ENCODE measurements at places on chromosomes 3 and 15.
A peak's percentile ranks its signal among the peaks of the same experiment; 100 is the strongest.

DNA sequence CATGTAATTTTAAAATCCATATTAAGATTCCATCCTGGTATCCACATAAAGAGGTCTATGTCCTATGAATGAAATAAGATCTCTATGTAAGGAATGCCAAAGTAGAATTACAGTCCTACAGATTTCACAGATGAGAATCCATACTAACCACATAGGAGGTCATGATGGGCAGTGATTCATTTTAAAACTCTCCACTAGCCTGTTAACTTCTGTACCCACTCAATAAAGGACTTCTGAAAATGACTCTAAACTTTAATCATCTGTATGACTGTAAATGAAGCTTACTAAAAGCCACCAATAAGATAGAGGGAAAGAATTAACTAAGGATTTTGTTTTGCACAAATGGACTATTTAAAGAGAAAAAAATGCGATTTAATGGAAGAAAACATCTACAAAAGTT lies 28.7 kb downstream of the MORC1 start:
- no peak for DNase-seq

GRCh38 chr3:132399054-132399929 lies 18.0 kb upstream of the DNAJC13 start:
- peak; percentile 46 for DNase-seq

- DNase-seq: no peak
These were observed 70.2 kb downstream of the NMD3 start for GRCh38 chr3:161291191-161291901.

DNA sequence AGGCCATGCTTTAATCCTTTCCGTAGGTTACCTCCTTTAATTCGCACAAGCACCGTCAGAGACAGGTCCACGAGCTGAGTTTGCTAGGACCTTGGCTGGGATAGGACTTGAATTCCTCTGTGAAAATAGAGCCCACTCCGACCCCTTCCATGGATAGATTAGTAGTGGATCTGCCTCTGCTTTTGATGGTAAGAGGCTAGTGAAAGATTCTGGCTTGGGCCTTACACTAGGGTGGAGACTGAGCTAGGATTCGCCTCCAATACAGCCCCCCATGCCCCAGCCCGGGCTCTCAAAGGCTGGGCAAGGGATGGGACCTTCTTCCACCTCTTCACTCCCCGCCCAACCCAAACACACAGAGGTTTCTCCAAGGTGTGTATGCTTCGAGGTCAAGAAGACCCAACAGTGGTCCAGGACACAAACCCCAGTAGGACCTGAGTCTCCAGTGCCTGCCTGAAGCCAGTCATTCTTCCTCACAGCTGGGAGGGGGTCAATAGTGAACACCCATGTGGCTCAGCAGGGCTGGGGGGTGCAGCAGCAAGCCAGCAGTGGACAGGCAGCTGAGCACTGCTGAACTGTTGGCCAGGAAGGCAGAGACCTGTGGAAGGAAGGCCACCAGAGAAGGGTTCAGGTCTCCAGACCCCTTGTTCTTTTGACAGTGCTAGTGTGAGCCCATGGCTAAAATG lies 75.7 kb downstream of the SPSB4 start:
- DNase-seq: no peak

DNA sequence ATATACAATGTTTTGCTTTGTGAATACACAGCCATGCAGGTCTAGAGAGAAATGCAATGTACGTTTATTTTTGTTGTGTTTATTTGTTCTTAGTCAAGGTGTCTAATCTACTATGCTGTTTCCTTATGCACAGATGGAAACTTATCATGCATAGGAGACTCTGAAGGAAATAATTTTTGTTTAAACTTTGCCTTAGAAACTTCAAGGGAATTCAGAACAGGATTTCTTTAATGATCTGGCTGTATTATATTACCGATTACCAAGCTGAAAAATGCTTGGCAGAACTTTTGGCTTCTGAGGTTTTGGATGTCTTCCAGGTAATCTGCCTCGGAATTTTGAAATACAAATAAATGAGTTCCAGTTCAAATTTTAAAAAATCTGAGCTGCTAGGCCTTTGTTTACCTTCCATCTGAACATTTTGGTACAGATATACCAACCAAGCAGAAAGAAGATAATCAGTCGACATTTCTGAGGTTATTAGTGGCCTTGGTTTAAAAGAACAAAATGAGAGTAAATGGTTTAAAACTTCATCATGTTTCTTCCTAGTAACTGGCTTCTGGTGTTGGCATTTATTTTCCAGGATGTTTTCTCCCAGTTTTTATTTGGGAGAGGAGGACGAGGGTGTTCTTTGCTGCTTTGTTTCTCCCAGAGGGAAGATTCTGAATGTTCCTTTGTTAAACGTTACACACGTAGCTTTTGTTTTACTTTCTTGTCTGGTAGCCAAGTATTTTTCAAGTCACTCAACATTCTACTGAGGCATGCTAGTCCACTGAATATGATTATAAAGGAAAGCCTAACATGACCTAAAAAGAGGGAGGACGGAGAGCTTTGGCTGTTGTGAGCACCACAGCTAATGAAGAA lies 421.8 kb upstream of the TBL1XR1 start:
- no peak for DNase-seq

DNA sequence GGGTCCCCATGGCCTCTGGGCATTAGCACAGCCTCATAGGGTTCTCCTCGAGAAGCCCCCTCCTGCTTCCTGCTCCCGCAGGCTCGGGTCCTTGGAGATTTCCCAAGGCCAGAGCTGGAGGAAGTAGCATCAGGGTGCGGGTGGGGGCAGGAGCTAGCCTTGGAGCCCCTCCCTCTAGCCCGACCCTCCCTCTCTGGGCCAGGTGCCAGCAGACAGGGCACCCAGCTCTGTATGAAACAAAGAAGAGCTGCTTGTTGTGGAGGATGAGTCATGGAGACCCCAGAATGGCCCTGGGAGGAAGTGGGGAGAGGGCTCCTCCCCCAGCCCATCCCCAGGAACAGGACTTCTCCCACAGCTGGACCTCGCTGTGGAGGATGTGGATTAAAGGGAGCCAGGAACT lies 29.2 kb downstream of the EPHB3 start:
- DNase-seq: no peak

- DNase-seq: no peak
These were observed 1.9 kb upstream of the SPPL2A start for GRCh38 chr15:50767332-50767861.

DNA sequence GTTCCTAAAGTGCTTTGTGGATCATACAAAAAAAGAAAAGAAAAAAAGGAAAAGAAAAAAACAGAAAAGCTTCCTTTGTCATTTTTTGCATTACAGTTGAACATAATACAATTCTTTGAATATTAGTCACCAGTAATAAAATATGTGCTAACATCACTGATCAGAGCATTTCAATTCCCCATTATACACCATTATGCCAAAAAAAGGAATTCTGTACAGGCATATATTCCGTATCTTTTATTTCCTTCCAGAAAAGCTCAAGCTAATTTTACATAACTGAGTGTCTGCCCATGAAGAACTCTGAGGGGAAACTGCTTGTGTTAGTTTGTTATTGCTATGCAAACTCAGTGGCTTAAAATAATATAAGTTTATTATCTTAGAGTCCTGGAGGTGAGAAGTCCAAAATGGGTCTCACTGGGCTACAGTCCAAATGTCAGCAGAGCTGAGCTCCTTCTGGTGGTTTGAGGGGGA lies 377.9 kb downstream of the GAP43 start:
- no peak for DNase-seq

DNA sequence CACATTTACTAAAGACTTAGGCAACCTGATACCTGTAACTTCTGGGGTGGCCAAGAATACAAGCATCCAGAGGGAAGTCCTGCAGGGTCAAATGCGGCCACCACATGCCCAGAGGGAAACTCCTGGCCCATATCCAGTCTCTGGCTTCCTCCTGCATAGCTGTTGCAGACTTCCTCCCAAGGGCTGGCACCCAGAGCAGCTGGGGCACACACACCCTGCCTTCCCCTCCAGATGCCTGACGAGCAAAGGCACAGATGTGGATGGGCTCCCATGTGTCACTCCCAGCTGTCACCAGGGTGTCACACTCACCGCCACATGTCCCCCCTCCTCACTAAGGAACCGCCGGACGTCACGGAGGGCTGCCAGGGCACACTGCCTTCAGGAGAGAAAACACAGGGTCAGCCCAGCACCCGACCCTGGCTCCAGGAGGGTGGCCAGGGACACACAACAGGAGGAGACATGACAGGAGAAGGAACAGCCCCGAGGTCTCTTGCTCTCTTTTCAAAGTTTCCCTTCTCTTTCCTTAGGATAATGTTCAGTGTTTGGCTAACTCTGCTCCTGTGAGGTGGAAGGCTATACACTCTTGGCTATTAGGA lies 13.2 kb downstream of the PFKFB4 start:
- no peak for DNase-seq

- no peak for DNase-seq
These were observed 82.8 kb downstream of the PCSK6 start for GRCh38 chr15:101406526-101407195.
